ENCODE measurements at places on chromosomes 1 and 21. TPM values are rescaled to one million over a fixed set of nuclear protein-coding genes. Genes with fewer than 3 reads are reported as not detected.

Gene AKR7A3
- total RNA-seq, result 1.1 TPM

Gene NKAIN1
- 0.24 TPM for total RNA-seq

Gene TEX38
- total RNA-seq, result not detected

Gene FAM151A
- not detected for total RNA-seq

Gene KDM5B
- 131 TPM for total RNA-seq

Gene FMO5
- total RNA-seq, result 2.9 TPM

Gene DCDC2B
- total RNA-seq, result not detected

Gene RNU11
- not detected for total RNA-seq

Gene MATN1
- total RNA-seq, result 0.36 TPM

Gene ZZZ3
- 109 TPM for total RNA-seq

Gene ETNK2
- total RNA-seq, result 17.5 TPM

Gene GNG4
- total RNA-seq, result under 0.01 TPM

Gene KCNE1
- 0.81 TPM for total RNA-seq

Gene KCNJ9
- total RNA-seq, result not detected

Gene ATP6V1G3
- total RNA-seq, result not detected

Gene ZNF362
- total RNA-seq, result 15.3 TPM

Gene TTC34
- 0.16 TPM for total RNA-seq

Gene ZBTB8B
- total RNA-seq, result not detected

Gene ERO1B
- total RNA-seq, result 6.3 TPM

Gene HJV
- not detected for total RNA-seq

Gene RGSL1
- total RNA-seq, result not detected

Gene LRRC3
- 1.3 TPM for total RNA-seq

Gene AKNAD1
- total RNA-seq, result not detected

Gene ICOSLG
- total RNA-seq, result under 0.01 TPM

Gene LAPTM5
- 0.97 TPM for total RNA-seq

Gene HPDL
- total RNA-seq, result 0.65 TPM

Gene RIMKLA
- not detected for total RNA-seq

Gene TTLL7
- total RNA-seq, result 15.2 TPM

Gene MTARC2
- total RNA-seq, result 4.7 TPM

Gene RYR2
- total RNA-seq, result not detected

Gene EPHA8
- total RNA-seq, result not detected

Gene KPRP
- total RNA-seq, result not detected

Gene SYNJ1
- total RNA-seq, result 8.3 TPM

Gene GPR61
- not detected for total RNA-seq

Gene PEX11B
- 24.7 TPM for total RNA-seq

Gene TCP10L
- under 0.01 TPM for total RNA-seq

Gene BGLAP
- 0.16 TPM for total RNA-seq

Gene C8B
- total RNA-seq, result not detected

Gene SPRR2F
- total RNA-seq, result not detected

Gene VAMP4
- 7.8 TPM for total RNA-seq

Gene EBNA1BP2
- 33.5 TPM for total RNA-seq

Gene EDN2
- total RNA-seq, result not detected

Gene GNPAT
- total RNA-seq, result 44.5 TPM

Gene NBPF20
- total RNA-seq, result 2.3 TPM

Gene COL16A1
- 317 TPM for total RNA-seq

Data from hair follicle dermal papilla cell (primary cell).